Effector CD4-positive, alpha-beta T cell (primary cell): ENCODE measurements at places on chromosomes 2 and 18.
A peak's percentile ranks its signal among the peaks of the same experiment; 100 is the strongest.

DNA sequence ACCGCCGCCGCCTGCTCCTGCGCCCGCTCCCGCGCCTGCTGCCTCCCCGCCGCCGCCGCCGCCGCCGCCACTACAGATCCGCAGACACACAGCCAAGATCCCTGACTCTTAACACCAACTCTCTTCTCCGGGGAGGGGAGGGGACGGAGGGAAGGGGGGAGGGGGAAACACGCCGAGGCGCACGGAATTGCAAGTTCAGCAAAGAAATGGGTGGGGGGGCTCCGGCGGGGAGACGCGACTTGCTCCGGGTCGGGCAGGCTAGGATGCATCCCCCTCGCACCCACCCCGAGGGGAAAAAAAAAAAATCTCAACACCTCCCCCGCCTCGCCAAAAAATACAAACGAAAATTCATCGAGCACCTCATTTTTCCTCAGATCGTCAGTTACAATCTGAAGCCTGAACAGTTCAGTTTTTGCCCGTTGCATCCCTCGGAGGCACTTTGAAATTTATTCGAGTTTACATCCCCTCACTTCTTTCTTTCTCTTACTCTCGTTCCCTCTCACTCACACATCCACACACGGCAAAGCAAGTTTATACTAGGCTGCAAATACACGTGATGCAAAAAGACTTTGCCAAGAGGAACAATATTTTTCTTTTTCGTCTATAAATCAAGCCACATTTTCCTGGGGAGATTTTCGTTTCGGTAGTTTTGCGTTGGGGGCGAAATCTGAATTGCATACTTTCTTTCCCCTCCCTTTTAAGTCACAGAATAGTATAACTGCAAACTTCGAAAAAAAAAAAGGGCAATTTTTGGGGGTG is at the start of gene TCF4:
TSS of gene TCF4 (minus strand) at position 82 of the 759 bp plus-strand sequence. CDS start 1,076 bp downstream, outside the sequence.
- no peak for DNase-seq

GRCh38 chr2:12326449-12327190 is 390.1 kb upstream of the TRIB2 start:
- no peak for DNase-seq

GRCh38 chr2:8893978-8894820 is 56.8 kb upstream of the KIDINS220 start:
- no peak for DNase-seq

DNA sequence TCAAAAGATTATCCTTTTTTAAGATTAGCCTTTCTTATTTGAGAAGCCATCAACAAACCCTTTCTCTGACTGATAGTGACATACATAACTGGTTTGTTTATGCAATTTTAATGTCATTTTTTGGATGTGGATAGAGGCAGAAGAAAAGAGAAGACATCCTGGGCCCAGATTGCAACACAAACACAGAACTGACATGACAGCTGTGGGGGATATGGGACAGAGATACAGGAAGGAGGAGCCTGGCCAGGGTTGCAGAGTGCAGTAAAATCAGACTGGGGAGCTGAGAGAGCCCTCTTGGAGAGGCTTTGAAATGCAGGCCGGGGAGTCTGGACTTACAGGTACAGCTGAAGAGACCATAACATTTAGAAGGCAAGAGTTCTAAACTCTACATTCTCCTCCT is 65.1 kb downstream of the SIGLEC15 start:
- no peak for DNase-seq

DNA sequence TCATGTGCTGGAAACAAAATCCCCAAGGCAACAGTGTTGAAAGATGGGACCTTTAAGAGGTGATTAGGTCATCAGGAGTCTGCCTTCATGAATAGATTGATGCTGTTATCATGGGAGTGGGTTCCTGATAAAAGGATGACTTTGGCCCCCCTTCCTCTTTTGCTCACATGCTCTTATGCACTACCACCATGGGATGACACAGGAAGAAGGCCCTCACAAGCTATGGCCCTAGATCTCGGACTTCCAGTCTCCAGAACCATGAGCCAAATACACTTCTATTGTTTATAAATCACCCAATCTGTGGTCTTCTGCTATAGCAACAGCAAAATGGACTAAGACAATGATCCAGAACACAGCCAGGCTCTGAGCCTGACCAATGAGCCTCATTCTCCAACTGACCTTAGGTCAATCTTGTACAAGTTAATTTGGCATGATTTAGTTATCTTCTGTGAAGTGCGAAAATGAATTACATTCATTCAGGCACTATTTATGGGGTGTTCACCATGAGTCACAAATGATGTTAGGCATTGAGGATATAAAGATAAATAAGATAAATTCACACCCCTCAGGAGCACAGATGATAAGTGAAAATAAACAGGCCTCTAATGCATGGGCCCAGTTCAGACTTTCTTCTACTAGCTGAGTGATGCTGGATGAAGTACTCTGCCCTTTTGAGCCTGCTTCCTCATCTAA is 37.7 kb upstream of the NT5C1B start:
- no peak for DNase-seq

GRCh38 chr2:44362207-44363015 is 664 bp downstream of the CAMKMT start:
- peak; percentile 24 for DNase-seq

- DNase-seq: no peak
Measured at GRCh38 chr2:40199771-40200170, 252.1 kb downstream of the SLC8A1 start.

DNA sequence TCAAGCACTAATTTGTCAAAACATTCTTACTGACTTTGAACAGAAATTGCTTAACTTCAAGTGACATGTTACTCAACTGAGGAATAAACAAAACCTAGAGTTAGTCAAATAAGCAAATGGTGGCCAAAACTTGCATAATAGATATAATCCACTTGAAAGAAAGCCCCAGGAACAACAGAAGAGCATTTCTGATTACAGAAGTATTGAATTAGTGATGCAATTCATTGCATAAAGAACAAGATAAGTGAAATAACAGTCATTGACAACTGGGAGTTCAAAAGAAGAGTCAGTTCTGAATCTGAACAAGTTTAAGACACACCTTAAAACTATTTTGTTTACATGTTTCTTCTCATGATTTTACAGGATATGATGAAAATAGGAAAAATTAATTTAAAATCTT is 30.8 kb downstream of the COBLL1 start:
- DNase-seq: no peak

- DNase-seq: no peak
Measured at GRCh38 chr2:67057901-67058703, 339.0 kb upstream of the ETAA1 start.

- no peak for DNase-seq
Measured at GRCh38 chr2:149739171-149739882, 151.8 kb upstream of the MMADHC start.

DNA sequence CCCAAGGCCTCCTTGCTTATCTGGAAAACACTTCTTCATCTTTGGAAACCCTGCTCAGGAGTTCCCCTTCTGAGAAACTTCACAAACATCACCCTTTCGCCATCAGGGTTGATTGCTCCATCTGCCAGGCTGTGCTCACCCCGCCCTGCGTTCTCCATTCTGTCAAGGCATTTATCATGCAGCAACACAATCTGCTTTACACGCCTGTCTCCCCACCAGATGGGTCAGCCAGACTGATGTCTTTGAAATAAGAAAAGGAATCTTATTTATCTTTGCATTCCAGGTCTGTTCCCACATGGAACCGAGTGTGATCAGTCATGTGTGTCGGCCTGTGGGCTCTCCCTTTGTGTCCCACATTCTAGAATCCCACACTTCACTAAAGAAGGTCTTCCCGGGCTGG is 110.0 kb upstream of the ARL4C start:
- DNase-seq: no peak

- DNase-seq: no peak
Measured at GRCh38 chr2:18092760-18093159, 214.3 kb downstream of the KCNS3 start.

DNA sequence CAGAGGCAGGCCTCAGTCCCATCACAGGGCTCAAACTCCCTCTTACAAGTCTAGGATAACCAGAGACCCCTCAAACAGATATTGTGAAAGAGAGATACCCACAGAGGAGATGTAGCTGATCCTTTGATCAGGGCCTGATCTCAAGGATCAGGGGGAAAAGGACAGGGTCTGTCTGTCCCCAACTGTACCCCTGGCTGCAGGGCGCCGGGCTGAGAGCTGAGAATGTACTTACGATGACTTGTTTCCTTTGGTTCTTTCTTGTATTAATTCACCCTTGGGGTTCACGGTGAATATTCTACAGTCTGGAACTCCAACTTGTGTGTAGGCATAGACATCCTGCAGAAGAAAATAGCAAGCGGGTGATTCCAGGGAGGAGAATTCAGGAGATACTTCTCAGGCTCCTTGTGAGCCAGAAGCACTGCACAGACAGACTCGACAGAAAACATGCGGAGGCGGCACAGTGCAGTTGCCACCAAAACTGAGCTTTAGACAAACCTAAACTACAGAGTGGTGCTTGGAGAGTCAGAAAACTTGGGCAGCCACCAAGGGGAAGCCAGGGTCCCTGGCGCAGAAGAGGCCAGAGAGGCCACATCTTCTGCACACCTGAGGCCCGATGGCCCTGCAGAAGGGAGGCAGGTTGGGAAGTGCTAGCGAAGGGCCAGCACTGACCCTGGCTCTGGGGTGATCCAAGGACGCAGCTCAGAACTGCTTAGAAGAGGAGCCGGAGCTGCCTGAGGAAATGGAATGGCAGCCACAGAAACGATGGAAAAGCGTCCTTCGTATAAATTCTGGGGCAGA is 73.9 kb downstream of the EMILIN2 start:
- DNase-seq: no peak

- DNase-seq: no peak
Measured at GRCh38 chr18:22032392-22032961, 136.9 kb upstream of the GATA6 start.

GRCh38 chr2:41580806-41581205 is 467.0 kb upstream of the PKDCC start:
- DNase-seq: no peak

DNA sequence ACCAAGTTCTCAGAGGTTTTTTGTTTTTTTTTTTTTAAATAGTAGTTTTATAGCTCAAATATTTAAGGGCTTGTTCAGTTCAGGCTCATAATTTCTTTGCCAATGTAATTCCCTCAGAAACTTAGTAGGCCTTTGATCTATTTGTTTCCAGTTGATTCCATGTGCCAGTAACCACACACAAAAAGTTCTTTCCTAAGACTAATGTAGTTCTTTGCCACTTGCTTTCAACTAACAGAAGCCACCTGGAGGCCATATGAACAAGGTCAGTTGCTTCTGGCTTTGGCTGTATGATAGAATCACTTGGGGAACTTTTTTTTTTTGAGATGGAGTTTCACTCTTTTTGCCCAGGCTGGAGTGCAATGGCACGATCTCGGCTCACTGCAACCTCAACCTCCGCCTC is 100.7 kb downstream of the DTNB start:
- DNase-seq: no peak

DNA sequence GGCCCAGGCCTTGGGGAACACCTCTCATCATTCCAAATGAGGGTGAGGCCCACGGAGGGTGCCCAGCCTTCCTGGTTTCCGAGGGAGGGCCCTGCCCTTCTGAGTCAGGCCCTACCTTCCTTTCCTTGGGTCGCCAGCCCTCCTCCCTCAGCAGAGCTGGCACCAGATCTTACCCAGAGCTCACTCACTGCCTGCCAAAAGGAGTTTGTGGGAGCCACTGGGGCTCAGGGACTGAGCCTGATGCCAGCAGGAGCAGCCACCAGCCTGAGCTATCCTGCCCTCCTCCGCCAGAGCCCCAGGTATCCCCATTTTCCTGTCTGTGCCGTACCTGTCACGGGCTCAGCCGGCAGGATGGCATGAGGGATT is 64.1 kb downstream of the NRP2 start:
- DNase-seq: no peak

- no peak for DNase-seq
Measured at GRCh38 chr18:36330435-36331052, 33.0 kb downstream of the FHOD3 start.

GRCh38 chr2:214293593-214293992 is 117.3 kb upstream of the VWC2L start:
- no peak for DNase-seq

DNA sequence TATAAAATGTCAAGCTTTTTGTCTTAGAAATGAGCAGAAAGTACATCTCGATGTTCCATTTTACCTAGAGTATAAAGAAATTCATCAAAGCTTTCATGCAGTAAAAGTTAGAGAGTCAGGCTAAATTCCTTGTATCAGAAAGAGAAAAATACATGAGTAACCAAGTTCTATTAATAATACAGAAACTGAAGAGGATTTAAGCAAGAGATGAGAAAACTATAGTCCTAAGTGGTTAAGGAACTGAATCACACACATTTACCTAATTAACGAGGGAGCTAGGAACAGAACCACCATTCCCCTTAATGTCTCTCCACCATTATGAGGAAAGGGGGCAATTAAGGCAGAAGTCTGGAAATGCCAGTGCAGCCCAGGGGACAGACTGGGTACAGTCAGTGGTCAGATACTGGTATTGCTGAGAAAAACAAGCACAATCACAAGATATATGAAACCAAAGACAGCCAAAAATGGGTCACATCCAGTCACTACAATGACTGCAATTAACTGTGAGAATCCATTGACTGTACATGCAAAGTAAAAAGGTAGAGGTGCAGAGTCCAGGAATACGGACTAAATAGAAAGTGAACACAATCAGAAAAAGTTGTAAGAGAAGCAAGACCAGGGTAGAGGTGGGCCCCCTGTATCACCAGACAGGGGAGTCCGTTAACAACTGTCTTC is 23.9 kb downstream of the MAP4K3 start:
- no peak for DNase-seq

GRCh38 chr2:13604951-13605661 is 888.4 kb downstream of the TRIB2 start:
- DNase-seq: no peak

- no peak for DNase-seq
Measured at GRCh38 chr2:128258218-128258617, 60.5 kb downstream of the HS6ST1 start.

- no peak for DNase-seq
Measured at GRCh38 chr2:240349133-240350005, 86.1 kb upstream of the GPC1 start.

GRCh38 chr2:155377931-155378444 is 679.5 kb downstream of the KCNJ3 start:
- no peak for DNase-seq

GRCh38 chr18:34942276-34942675 is 98.9 kb upstream of the MAPRE2 start:
- no peak for DNase-seq

GRCh38 chr2:144520756-144521487 is 1.0 kb upstream of the ZEB2 start:
- no peak for DNase-seq

DNA sequence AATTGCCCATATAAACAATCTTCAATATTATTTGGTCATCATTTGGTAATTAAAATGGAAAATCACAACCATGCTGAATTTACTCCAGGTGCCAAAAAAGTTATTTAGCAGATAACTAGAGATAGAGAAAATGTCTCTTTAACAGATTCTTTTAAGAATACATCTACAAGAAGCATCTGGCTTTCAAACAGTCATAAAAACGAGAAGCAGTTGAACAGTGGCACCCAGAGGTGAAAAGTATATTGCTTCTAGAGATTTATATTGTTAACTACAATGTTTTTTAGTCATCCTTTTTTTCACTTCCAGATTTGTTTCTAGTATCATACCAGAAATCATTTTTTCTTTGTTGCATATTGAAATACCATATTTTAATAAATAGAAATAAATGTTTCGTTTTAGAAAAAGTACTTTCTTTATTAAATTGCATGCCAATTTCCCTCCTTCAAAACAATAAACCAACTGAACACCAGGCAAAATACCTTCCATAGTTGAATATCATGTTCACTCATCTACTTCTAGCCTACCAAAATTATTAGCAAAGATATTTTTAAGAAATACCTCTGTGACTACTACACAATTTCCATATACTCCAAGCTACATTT is 65.4 kb upstream of the HNRNPA3 start:
- no peak for DNase-seq

- no peak for DNase-seq
Measured at GRCh38 chr2:64951306-64951953, 37.8 kb upstream of the SLC1A4 start.
